ENCODE measurements at places on chromosomes 6 and 20.

DNA sequence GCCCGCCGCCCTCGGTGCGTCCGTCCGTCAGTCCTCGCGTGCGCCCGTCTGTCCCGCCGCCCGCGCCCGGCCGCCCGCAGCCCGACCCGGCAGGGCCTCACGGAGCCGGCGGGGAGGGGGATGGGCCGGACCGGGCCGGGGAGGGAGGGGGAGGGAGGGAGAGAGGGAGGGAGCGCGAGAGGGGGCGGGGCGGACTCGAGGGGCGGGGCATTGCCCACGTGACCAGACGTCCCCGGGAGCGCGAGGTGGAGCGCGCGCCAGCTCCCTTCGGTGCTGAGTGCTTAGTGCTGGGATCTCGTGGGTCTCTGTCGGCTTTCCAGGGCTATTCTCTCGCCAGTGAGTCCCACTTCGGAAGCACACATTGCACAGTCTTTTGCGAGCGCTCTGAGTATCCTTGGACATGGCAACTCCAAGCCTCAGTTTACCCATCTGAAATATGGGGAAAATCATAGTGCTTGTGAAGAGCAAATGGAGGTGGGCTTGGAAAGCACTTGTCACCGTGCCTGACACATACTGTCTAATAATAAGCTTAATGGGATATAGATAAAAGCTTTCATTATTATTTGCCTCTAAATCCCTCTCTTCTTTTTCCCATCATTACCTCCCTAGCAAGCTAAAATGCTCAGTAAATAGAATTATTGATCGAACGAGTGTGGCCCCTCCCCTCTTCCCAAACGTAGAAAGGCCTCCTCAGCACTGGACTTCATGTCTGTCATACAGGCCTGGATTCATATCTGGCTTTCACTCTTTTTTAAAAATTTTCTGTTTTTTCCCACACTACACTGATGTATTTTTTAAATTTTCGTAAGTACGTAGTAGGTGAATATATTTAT, at the start of gene NCOA6:
Gene NCOA6 (minus strand): TSS at position 122 of the 833 bp plus-strand sequence. CDS start 43,296 bp downstream, outside the sequence.
- DNase-seq, result peak; percentile 78

- no peak for DNase-seq
Measured at GRCh38 chr20:10696650-10697049, 22.9 kb upstream of the JAG1 start.

GRCh38 chr20:22556565-22557056, 27.8 kb downstream of the FOXA2 start:
- DNase-seq, result no peak

DNA sequence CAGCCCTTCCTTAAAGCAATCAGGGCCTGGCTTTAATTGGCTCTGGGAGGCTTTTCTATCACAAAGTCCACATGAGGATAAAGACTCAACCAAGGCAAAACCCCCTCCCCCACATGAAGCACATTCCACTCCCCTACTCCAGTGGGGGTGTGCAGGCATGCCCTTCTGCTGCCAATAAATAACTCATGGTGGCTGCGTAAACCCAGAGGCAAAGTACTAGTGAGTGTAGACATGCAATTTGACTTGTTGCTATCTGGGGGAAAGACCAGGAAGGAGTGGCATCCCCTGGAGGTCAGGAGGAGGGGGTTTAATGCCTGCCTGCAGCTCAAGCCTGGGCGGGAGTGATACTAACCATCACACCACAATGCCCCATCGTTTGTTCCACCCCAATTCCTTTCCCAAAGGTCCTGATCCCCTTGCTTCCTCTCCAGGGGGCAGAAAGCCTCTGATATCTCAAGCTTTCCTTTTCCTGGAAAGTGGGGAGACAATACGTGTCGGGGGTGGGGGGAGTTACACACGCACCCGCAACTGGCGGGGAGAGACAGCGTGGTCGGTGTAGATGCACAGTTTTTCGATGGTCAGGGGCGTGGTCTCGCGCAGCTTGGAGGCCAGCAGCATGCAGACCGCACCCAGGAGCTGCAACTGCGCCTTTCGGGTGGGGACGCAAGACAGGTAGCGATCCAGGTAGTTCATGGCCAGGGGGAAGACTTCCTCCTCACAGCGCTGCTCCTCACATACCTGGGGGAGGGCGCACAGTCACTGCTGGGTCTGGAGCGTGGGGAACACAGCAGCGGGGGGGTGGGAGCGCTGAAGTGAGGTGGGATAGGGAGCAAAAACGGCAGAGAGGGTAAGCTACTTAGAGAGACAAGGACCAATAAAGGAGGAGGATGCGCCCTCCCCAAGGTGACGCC, 1.5 kb downstream of the CCND3 start:
- DNase-seq, result no peak

GRCh38 chr6:74459260-74459659, 746.6 kb downstream of the COL12A1 start:
- no peak for DNase-seq

GRCh38 chr6:149081281-149081680, 236.2 kb upstream of the TAB2 start:
- no peak for DNase-seq

- no peak for DNase-seq
Measured at GRCh38 chr20:50278377-50278683, 87.7 kb downstream of the CEBPB start.

DNA sequence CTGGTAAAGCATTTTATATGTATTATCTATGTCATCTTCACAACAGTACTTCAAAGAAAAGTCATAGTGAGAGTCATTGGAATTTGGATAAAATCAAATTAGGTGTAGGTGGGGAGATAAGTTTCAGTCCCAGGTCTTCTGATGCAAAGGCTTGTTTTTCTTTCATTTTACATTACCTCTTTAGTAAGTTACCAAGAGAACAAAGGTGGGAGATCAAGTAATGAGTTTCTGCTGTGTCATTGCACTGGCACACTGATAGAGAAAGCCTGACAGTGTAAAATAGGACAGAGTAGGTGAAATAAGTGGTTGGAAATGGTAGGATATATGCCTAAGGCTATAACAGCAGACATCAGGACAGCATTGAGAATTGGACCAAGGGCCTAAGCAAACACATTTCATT, 250.4 kb downstream of the NKAIN2 start:
- DNase-seq, result no peak

GRCh38 chr6:133040094-133040802, 200.9 kb upstream of the EYA4 start:
- no peak for DNase-seq

DNA sequence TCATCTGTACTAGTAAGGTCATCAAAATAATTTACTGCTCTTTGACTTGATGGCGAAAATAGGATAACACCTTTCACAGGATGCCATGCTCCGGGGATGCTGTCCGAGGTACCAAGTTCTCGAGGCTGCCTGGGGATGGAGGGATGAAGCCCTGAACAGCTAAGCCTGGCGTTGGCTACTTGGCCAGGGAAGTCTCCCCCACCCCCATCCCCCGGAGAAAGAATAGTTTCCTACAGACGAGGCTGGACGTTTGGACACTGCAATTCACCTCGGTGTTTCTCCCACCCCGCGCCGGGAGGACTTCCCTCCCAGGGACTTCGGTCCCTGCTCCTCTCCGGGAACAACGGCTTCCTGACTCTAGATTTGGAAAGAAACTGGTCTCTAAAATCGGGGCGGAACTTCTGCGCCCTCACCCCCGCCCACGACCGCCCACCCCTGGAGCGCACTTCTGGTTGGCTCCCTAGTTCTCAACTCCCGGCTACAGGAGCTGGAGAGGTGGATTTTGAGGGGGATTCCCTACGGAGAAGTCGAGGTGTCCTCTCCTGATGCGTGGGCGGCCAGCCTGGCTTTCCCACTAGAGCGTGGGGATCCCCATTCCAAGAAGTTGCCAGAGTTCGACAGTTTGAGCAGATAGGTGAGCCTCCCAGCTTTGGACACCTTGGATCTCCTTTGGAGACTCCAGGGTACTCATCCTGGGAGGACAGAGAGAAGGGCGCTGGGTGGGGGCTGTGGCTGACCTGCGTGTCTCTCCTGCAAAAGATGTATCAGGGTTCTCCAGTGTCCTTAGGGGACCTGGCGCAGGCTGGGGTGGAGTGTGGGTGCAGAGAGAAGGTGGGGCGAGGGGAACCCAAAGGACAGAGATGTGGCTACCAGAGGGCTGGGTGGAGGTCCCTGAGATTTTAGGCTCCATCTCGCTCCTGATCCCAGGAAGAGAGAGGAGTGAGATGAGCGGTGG, 1.1 kb downstream of the PCSK2 start:
- DNase-seq, result no peak

DNA sequence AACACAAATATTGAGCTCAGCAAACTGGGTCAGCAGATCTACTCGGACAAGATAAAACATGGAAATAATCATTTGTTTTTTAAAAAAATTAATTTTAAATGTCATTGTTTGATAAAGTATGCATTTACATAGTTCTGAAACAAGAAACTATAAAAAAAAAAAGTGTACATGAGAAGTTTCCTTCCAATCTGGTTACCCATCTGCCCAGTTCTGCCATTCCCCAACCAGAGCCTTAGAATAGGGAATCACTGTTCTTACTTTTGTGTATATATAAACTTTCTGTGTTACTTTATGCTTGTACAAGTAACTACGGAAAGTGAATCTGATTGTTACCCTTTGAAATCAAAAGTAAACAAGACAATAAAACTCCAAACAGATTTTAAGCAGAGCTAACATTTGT, 791.4 kb downstream of the HACE1 start:
- DNase-seq, result no peak

DNA sequence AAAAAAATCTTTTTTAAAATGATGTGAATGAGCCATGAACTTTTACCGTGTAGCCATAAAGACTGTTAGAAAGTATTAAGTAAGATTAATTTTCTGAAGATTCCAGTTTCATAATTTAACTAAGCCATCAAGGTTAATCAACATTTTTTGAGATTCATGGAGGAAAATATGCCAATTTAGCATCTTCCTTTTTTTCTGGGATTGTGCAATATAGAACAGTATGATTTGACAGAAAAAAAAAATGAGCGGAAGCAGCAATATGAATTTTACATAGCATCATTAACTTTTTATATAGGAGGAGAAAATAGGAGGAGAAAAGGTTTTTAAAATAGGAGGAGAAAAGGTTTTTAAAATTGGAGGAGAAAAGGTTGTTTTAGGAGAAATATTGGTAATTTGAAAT, 306.3 kb downstream of the ADGRB3 start:
- DNase-seq, result no peak

- DNase-seq, result no peak
Measured at GRCh38 chr6:90194371-90194841, 102.2 kb downstream of the BACH2 start.

DNA sequence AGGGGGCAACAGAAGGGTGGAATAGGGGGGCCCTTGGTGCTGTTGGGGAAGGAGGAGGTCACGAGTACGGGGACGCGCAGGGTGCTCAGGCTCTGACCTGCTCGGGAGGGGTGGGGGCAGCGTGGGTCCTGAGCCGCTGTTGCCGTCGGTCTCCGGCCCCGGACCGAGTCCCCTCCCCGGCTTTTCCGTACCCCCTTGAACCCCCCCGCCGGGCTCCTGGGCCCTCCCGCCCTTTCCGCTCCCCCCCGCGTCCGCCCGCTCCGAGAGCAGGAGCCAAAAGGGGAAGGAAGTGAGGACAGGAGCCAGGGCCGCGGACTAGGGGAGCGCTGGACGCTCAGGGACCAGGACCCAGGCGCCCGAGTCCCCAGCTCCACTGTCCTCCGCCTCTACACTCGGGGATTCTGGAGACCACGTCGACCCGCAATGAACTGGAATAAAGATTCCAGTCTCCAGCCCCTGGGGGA, at the start of gene RGL2:
Gene RGL2 (minus strand): TSS at position 170 of the 464 bp plus-strand sequence. CDS start 332 bp downstream, outside the sequence.
- DNase-seq, result peak; percentile 48

DNA sequence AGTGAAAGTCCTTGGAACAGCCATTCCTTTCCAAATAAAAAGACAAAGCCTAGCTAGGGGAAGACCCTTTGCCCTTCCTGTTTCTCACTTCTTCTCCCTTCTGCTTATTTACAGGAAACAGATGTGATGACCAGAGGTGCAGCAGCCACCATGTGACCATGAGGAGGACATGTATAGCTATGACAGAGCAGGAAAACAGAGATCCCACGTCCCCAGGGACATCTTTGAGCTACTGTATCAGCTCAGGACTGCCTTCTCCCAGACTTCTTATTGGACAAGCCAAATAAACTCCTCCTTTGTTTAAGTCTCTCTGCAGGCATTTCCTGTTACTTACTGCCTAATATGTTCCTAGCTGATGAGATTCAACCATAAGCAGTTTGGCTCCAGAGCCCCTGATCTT, 133.1 kb upstream of the MLN start:
- no peak for DNase-seq

- DNase-seq, result no peak
Measured at GRCh38 chr20:751761-752160, 16.5 kb downstream of the SLC52A3 start.

- no peak for DNase-seq
Measured at GRCh38 chr6:108168090-108168463, 2.3 kb downstream of the NR2E1 start.

DNA sequence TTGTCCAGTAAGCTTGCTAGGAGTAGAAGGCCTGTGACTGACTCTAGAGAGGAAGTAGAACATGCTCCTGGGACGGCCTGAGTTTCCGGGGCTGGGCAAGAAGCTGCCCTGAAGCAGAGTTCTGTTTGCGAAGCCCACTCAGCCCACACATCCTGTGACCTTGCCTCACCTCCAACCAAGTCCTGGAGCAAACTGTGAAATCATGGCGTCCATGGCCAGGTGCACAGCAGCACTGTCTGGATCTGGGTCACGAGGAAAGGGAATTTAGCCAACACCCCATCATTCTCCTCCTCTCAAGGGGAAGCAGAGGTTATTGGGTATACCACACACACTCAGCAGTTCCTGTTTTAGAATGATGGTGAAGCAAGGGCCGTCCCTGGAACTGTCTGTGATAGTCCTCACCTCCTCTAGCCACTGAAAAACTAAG, 87.5 kb downstream of the CRYBG1 start:
- DNase-seq, result peak; percentile 4

GRCh38 chr6:33201147-33201545, 479 bp downstream of the SLC39A7 start:
- no peak for DNase-seq

DNA sequence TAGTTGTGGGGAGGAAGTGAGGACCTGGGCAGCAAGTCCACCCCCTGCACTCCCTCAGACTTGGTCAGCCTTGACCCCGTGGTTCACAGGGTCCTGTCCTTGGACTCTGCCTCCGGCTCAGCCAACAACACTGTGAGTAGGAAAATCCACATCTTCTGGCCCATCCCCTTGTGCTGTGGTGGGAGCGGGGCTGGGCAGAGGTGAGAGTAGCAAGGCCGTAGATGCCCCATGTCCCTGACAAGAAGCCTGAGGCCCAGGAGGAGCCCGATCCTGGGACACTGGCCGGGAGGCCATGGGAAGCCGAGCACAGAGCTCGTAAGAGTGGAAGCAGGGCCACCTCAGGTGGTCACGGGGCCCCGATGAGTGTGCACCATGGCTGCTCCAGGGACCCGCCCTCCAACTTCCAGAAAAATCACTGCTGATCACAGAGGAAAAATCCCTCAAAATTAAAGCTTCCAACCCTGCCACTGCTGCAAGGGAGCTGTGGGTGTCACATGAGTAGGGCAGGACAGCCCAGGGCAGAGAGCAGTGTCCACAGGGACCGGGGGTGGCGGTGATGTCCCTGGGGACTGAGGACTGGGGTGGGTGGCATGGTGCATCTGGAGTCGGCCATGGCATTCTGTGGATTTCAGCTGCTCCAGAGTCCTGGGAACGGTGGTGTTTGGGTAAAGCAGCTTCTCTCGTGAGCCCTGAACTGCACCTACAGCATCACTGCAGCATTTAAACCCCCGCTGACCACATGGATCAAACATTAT, 189.4 kb downstream of the DLL1 start:
- no peak for DNase-seq

GRCh38 chr20:44746367-44747165, 901 bp downstream of the KCNK15 start:
- no peak for DNase-seq

GRCh38 chr6:12422848-12423247, 132.7 kb downstream of the EDN1 start:
- DNase-seq, result no peak

Measured in activated gamma-delta T cell treated with anti-CD3 and anti-CD28 coated beads, Interleukin-2, amount 50 U/mL, for 16 hours (primary cell).